ENCODE measurements at places on chromosomes 3 and 15.

GRCh38 chr15:77768521-77769078 lies 135.9 kb upstream of the LINGO1 start:
- DNase-seq: no peak

DNA sequence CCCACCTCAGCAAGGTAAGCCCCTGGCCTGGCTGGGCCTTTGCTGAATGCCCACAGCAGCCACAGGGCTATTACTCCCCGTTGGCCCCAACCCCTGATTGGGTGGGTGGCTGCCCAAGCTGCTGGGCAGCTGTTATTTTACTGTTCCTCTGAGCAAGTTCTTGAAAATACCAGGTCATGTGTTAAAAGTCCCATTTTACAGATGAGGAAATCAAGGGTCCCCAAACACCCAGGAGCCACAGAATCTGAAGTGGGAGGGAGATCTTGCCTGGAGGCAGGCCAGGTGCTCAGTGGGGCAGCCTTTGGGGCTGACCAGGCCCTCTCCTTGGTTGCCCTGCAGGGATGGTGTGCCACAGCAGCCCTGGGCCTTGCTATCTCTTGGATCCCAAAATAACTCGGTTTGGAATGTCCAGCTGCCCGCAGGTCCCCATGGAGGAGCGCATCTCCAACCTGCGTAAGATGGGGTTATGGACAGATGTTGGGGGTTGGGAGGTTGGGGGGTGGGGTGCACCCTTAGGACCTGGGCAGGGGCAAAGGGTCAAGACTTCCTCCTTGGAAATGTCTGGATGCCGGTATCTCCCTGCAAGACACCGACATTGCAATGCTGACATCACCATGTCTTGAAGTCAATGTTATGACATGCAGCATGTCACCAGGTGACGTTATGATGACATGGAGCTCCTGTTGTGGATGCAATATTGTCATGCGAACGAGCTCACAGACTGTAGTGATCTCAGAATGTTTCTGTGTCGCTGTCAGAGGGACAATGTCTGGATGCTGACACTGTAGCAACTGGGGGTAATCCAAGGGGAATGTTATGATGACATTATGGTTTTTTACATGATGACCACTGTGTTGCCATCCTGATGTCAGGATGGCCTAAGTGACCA lies 13.3 kb upstream of the CSPG4 start:
- DNase-seq: no peak

GRCh38 chr15:65100442-65100841 lies 14.6 kb downstream of the UBAP1L start:
- no peak for DNase-seq

GRCh38 chr3:66588340-66588847 lies 87.6 kb upstream of the LRIG1 start:
- DNase-seq: no peak

GRCh38 chr15:48096813-48097212 lies 24.0 kb upstream of the SLC24A5 start:
- DNase-seq: no peak

DNA sequence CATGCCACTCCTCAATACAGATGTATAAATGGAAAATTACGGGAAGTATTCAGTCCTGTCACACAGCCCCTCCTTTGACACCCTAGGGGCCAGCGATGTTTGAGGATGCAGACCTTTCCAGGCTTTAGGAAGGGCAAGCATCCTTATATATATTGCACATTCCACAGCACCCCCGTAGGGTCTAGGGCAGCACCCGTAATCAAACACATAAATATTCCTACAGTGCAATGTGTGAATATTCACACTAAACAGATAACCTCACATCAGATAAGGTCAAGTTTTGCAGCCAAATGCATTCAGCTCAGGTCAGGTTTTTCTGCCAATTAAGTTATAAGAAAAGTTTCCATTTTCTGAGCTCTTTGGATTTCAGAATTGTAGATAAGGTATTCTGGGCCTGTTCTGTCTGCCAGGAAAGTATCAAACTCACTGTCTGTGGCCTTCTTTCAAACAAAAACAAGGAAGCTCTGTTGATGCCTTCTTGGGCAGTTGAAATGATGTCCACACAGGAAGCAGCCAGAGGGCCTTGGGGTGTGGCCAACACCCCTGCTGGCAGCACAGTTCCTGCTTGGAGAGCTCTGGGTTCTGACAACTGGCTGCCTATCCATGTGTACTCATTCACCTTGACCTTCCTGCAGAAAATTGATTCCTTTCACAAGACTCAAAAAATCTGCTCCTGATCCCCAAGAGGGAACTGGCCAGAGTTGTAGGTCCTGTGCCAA lies 427.0 kb downstream of the NTRK3 start:
- no peak for DNase-seq

DNA sequence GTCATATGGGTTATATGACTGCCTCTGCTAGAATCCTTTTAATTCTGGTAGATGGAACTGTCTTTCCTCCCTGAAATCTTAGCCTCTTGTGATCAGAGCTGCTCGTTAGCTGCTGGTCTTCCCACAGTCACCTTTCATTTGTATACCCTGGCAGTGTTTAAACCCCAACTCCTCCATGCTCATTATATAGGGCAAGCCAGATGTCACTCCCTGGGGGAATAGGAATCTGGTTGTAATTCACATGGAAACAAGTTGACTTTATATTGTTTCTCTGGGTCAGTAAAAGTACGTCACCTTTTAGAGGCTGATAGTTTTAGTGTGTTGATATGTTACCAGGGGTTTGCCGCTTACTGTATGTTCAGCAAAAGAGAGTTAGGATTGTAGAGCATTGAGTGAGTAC lies 103.5 kb downstream of the ITPR1 start:
- DNase-seq: no peak

DNA sequence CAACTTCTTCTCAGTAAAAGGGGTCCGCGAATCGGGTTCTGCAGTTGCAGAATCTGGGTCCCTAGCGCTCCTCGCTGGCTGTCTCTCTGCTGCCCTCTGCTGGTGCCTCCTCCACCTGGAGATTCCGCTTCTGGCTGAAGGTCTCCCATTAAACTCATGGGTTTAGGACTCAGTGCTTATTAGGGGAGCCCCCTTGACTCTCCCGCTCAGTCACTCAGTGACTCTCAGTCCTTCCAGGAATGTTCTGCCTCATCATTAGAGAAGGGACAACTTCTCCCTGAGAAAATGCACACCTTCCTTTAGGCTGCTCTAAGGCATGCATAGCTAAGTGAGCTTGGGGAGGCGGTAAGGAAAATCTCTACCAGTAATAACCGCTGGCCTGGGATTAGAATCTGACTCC lies 7.1 kb downstream of the CPN2 start:
- DNase-seq: peak; percentile 55

- DNase-seq: no peak
Measured at GRCh38 chr15:74317820-74318375, 49.5 kb downstream of the CYP11A1 start.

Measured in activated T-cell treated with anti-CD3 and anti-CD28 coated beads for 48 hours (primary cell).